ENCODE measurements at places on chromosomes 7 and 10.

GRCh38 chr7:4880218-4880617 is 3.3 kb downstream of the RADIL start:
- no peak for DNase-seq

GRCh38 chr10:29667191-29667590 is 32.4 kb upstream of the SVIL start:
- no peak for DNase-seq

DNA sequence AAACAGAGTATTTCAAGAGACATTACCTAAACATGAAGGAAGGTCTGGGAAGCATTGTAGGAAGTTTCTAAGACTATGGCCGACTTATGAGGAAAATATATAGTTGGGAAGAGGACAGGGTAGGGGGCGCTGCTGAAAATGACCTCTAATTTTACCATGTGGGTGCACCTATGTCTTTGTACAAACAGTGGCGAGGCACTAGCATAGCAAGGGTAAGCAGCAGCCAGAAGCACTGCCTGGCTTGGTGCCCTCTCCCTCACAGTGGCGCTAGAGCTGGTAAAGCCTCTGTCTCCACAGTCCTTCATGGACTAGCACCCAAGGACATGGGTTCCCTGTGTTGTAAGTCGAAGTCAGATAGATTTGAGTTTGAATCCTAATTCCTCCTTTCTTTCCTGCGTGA is 461.2 kb downstream of the INHBA start:
- no peak for DNase-seq

DNA sequence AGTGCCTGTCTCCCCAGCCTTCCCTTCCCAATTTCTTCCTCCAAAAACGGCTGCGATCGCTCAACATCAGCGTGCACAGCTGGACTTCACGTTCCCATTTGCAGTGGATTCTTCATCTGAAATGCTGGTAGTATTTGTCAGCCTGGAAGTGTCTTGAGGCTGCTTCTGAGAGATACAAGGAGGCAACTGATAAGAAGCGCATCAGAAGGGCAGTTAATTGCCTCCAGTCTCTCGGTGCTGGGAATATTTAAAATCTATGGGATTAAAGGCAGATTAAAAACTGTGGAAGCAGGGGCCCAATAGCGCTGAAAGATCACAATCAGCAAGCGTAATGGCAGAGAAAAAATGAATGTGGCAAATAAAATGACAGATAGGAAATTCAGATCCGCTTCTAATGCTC is 450.0 kb downstream of the GATA3 start:
- no peak for DNase-seq

- no peak for DNase-seq
Measured at GRCh38 chr10:7855205-7855604, 36.9 kb downstream of the TAF3 start.

- DNase-seq = no peak
Measured at GRCh38 chr10:100508266-100508665, 11.4 kb downstream of the SEC31B start.

GRCh38 chr7:69067397-69067796 is 530.9 kb upstream of the AUTS2 start:
- no peak for DNase-seq

DNA sequence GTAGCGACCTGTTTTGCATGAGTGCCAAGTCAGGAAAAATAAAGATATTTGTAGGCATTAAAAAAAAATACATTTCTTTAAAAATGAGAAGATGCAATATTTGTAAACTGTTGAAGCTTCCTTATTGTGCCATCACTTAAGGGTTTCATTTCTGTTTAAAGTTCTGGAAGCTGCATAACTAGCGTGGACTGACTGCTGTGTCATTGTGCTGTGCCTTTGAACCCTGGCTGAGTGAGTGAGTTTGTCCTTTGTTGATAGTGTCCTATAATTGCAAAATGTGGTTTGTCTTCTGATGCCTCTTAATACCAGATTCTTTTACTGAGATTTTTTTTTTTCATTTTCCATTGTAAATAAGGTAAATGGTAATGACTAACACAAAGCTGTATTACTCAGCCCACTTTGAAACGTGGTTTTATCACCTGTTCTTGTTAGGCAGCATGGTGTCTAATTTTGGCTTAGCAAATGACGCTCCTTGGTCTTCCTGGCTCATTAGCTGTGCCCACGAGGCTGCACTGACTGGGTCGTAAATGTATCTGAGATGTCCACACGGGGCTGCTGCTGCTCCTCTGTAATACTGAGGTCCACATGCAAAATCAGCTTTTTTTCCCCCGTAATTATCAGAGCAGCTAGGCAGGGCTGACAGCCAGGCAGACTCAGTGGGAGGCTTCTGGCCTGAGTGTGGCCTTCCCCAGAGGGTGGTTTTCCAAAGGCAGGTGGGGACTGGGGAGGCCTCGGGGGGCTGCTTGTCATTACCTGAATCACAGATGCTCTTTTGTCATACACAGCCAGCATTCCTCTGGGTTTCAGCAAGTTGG is 14.8 kb downstream of the ZSCAN25 start:
- DNase-seq = no peak

GRCh38 chr7:81740403-81740802 is 29.4 kb downstream of the HGF start:
- DNase-seq = no peak

DNA sequence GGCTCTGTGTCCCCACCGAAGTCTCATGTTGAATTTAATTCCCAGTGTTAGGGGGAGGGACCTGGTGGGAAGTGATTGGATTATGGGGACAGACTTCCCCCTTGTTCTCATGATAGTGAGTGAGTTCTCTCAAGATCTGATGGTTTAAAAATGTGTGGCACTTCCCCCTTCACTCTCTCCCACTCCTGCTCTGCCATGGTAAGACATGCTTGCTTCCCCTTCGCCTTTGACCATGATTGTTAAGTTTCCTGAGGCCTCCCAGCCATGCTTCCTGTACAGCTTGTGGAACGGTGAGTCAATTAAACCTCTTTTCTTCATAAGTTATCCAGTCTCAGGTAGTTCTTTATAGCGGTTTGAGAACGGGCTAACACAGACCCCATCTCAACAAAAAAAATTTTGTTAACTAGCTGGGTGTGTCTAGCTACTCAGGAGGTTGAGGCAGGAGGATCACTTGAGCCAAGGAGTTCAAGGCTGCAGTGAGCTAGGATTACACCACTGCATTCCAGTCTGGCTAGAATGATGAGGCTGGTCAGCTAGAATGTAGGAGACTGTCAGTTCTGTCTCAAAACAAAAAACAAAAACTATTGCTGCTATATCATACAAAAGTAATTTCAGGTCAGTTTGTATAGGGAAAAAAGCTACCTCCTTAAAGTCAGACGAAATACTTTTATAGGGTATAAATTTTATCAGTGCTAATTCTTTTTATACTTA is 57.7 kb downstream of the ATAD1 start:
- no peak for DNase-seq

DNA sequence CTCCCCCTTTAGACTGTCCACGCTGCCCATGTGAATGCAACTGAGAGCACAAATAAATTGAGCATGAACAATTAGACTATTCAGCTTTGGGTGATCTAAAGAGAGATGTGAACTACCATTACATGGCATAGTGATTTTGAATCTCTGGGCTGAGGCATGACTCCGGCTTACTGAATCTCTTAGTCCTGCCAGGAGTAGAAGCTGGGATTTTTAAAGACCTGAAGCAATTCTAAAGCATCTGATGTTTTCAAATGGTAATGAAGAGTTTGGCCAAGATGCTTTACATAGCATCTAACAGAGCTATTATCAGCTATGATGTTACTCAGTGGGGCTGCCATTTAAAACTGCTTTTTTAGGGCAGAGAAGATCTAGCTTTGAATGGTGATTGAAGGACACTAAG is 1059.1 kb downstream of the SORCS3 start:
- no peak for DNase-seq

DNA sequence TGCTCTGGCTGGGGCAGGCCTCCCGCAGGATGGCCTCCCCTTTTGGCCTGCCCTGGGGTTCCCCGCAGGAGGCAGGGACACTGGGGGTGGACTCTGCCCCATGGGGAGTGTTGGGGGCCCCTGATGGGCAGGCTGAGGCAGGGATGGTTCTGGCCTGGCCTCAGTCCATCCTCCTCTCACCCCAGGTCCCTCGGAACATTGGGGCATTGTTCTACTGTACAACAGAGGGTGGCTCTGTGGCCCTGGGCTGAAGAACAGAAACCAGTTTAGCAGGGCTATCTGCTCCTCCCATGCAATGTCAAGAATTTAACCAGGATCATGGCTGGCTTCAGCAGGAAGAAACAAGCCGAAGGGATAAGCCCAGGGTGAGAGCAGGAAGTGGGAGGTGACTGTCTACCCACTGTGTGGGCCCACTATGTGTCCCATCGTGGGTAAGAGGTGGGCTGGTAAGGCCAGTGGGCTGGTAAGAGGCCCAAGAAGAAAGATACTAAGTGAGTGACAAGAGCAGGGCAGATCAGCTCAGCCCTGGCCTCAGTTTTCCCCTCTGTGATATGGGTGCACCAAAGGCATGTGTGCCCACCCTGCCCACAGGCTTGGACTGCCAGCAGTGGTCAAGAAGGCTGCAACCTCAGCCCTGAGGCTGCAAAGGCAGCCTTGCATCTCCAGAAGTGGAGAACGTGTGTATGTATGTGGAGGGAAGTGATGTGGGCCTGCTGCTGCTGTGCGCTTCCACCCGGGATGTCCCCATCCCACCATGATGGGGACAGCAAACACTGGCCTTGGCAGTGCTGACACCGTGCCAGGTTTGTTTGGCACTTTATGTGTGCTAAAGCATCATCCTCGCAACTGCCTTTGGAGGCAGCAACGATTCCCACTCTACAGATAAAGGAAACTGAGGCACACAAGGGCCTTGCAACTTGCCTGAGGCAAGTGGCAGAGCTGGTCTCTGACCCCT is 138.9 kb downstream of the SH3PXD2A start:
- DNase-seq = no peak

All from CD4-positive, alpha-beta T cell treated with Interferon alpha-2 for 1 hour (primary cell).